Lower lobe of right lung (tissue), 2 donors: ENCODE measurements at places on chromosomes 3 and 15.

DNA sequence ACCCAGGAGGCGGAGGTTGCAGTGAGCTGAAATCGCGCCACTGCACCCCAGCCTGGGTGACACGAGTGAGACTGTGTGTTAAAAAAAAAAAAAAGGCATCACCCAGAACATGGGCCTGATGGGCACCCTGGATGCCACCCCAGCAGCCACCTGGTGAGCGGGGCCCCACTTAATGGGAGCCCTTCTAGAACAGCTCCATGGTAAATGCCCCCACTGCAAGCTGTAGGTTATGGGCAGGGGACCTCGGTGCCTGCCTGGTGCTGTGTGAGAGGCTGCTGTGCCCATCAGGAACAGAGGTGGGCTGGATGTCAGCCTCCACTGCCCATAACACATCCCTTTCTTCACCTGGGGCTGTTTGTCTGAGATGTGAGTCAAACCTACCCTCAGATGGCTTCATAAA lies 156.2 kb upstream of the MEF2A start:
- DNase-seq: no peak

DNA sequence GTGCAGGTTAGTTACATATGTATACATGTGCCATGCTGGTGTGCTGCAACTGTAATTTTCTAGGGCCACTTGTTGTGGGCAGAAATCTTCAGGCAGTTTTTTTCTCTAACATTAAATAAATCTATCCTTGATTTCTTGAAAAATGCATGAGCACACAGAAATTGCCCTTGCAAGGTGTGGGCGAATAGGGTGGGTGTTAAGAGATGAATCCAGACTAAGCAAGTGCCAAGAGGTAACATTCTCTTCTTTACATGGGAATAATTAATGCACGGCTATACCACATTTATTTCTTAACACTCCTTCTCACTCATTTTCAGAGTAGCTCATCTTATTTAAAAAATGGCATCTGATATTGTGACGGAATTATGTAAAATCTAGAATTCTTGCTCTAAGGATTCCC lies 719.6 kb downstream of the AGBL1 start:
- no peak for DNase-seq

GRCh38 chr15:91374336-91374735 lies 274.3 kb downstream of the SV2B start:
- no peak for DNase-seq

GRCh38 chr15:44585633-44586032 lies 48.7 kb downstream of the EIF3J start:
- DNase-seq: no peak

DNA sequence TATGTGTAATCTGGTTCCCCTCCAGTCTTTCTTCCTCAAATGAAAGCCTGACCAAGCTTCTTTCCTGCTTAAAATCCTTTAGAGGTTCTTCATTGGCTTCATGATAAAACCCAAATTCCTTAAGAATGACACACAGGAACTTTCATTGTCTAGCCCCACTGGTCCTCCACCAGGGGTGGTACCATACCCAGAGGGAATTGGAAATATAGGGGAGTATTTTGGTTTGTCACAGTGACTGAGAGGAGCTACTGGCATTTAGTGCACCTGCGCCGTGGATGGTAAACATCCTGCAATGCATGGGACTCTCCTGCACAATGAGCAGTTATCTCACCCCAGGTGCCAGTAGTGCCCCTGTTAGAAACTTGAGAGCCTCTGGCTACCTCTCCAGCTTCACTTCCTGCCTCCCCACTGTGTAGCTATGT lies 10.8 kb downstream of the ZWILCH start:
- DNase-seq: no peak

GRCh38 chr3:194983121-194983520 lies 287.8 kb downstream of the XXYLT1 start:
- no peak for DNase-seq

DNA sequence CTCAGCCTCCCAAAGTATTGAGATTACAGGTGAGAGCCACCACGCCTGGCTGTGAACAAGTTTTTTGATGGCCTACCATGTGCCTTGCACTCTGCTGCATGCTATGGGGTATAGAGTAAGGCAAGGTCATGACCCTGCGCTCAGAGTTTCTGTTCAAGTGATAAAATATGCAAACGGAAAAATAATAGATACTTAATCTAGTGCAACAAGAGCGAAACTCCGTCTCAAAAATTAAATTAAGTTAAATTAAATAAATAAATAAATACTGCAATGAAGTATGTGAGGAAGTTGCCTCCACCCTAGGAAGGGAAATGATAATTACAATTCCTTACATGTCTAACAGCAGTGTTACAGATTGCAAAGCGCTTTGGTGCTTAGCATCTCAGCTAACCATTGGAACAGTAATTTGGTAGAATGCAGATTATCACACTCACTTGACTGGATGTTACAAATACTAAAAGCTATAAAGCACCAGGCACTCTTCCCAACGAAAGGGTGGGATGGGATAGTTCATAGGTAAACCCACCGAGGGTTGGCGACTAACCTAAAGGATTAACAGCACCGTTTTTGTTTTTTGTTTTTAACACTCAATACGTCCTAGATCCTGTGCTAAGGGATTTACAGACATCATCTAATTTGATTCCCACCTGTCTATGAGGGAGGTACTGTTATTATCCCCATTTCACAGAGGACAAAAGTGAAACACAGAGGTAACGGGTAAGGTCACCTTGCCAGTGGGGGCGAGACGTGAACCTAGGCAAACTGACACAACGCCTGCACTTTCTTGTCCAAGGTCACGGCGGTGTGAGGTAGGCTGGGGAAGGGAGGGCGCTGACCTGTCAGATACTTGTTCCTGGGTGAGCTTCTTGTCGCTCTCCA lies 793 bp upstream of the FANCD2 start:
- no peak for DNase-seq
